Breast epithelium (tissue), 4 donors: ENCODE measurements at places on chromosomes 3 and 15.
A peak's percentile ranks its signal among the peaks of the same experiment; 100 is the strongest.

DNA sequence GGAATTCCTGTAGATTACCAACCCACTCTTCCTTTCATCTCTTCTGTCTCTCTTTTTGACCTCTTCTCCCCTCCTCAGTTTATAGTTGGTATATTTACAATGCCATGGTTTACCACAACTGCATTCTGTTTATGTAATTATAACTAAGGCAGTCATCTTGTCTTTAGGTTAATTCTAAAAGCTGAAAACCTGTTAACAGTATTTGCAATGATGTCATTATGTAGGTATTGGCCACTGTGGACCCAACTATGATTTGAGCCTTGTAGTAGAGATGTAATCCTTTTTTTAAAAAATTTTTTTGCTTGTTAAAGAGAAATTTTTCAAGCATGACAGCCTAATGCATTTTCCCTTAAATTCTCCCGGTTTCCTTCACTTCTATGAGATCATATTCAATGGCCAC is 30.7 kb upstream of the CHST2 start:
- H3K27ac ChIP-seq = no peak overlapping the region
- DNase-seq = no peak
- H3K36me3 ChIP-seq = no peaks in the 10 kb centered on the region
- no peaks in the 10 kb centered on the region for H3K4me1 ChIP-seq

GRCh38 chr3:150443331-150443741 is 35.2 kb downstream of the TSC22D2 start:
- no peak overlapping the region for H3K4me3 ChIP-seq
- no peaks in the 10 kb centered on the region for H3K36me3 ChIP-seq
- H3K4me1 ChIP-seq = no peaks in the 10 kb centered on the region
- no peaks in the 10 kb centered on the region for H3K27me3 ChIP-seq
- no peak for DNase-seq

GRCh38 chr3:3578718-3579117 is 220.5 kb upstream of the LRRN1 start:
- H3K4me1 ChIP-seq = no peaks in the 10 kb centered on the region
- H3K27ac ChIP-seq = no peak overlapping the region
- H3K36me3 ChIP-seq = no peaks in the 10 kb centered on the region
- no peak for DNase-seq
- H3K4me3 ChIP-seq = no peak overlapping the region

DNA sequence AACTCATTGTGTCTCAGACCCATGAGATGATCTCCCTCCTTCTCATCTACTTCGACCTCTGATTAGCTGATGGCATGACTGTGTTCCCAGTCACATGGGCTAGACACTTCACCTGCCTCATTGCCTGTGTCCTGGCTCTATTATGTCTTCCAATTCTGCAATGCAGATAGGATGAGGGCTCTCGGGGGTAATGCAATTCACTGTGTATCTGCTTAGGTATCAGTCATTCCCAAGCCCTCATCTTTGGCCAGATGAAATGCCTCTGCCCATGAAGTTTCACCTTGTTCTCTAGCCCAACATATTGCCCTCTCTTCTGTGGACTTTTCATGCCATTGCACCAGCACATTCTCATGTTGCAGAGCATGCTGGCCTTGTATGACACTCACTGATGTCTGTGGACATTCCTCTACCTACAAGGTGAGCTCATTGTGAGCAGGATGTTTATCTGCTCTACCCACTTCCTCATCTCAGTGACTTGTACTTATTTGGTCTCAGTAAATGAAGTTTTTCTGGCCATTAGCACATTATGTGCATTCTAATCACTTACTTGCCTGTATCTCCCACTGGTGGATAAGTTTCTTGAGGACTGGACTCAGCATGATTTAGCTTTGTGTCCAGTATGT is 32.3 kb downstream of the MOBP start:
- no peak overlapping the region for H3K27ac ChIP-seq
- H3K4me1 ChIP-seq = no peaks in the 10 kb centered on the region
- H3K27me3 ChIP-seq = peaks cover 15% of the 10 kb centered on the region

- no peak for DNase-seq
- H3K4me3 ChIP-seq = no peak overlapping the region
- no peaks in the 10 kb centered on the region for H3K4me1 ChIP-seq
Measured at GRCh38 chr3:156923349-156923748, 97.2 kb downstream of the LEKR1 start.

GRCh38 chr15:61295239-61295638 is 66.1 kb upstream of the RORA start:
- no peaks in the 10 kb centered on the region for H3K27me3 ChIP-seq
- H3K4me1 ChIP-seq = no peaks in the 10 kb centered on the region
- no peak for DNase-seq
- H3K27ac ChIP-seq = no peak overlapping the region
- H3K4me3 ChIP-seq = no peak overlapping the region

DNA sequence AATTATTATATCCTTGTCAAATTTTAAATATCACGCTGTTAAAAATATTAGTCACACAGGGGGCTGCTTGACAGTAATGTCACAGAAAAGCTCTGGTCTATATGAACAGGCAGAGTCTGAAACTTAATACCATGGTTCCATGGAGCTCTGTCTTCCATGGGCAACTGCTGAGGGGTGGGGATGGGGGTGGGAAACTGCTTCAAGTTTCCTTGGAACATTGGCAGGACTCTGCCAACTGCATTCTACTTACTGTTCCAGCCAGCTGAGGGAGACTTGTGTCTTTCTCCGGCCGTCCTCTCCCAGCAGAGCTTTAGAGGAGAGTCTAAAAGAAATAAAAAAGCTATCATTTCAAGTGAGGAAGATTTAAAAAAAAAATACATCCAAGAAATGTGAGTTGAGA is 348.7 kb downstream of the ZIC1 start:
- no peak for DNase-seq
- H3K4me3 ChIP-seq = no peak overlapping the region
- H3K4me1 ChIP-seq = no peaks in the 10 kb centered on the region
- H3K27ac ChIP-seq = no peak overlapping the region

- no peaks in the 10 kb centered on the region for H3K36me3 ChIP-seq
- peaks cover 4% of the 10 kb centered on the region for H3K4me1 ChIP-seq
- no peak overlapping the region for H3K27ac ChIP-seq
- no peak for DNase-seq
- H3K4me3 ChIP-seq = no peak overlapping the region
Measured at GRCh38 chr3:71384388-71384787, 199.1 kb downstream of the FOXP1 start.

DNA sequence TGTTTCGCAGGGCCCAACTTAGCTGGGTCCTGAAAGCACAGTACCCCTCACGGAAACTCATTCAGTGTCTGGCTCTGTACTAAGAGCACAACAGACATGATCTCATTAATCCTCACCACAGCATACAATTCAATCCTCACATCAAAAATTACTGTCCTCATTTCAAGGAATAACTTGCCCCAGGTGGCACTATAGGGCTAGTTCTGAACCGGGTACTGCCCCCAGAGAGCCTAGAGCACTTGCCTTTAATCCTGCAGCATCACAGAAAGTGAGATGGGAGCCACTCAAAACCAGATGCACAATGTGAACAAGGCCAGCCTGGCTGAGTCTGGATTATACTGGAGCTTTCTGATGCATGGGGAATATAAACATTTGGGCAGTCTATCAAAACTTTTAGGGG is 122.6 kb downstream of the OSBPL10 start:
- H3K4me3 ChIP-seq = no peak overlapping the region
- no peak for DNase-seq
- H3K36me3 ChIP-seq = no peaks in the 10 kb centered on the region
- no peak overlapping the region for H3K27ac ChIP-seq

DNA sequence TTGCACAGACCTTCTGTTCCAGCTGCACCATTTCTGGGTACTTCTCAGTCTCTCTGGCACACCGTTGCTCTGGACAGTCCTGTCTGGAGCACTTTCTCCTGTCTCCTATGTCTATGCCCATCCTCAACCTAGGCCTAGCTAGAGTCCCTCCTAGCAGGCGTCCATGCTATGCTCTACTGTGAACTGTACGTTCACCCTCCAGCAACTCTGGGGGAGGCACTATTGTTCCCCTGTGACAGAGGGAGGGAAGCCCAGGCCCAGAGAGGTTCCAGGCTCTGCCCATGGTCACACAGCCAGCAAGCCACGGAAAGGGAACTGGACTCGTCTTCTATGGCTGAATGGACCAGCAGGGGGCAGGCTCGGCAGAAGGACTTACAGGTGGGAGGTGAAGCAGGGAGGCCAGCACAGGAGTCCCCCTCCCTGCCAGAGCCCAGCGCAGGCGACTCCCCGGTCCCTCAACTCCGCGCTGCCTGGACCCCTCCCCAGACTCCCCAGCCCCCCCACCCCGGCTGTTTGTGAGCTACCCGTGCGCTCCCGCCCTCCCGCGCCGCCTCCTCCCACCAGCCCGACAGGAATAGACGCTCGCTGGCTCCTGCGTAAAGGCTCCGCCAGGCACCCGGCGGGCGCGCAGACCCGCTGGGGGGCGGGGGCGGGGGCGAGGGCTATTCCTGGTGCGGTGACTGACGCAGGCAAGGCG is 1.7 kb upstream of the LINGO1 start:
- no peaks in the 10 kb centered on the region for H3K36me3 ChIP-seq
- no peaks in the 10 kb centered on the region for H3K4me1 ChIP-seq
- DNase-seq = no peak
- H3K4me3 ChIP-seq = no peak overlapping the region

- H3K36me3 ChIP-seq = peaks cover 9% of the 10 kb centered on the region
- no peak overlapping the region for H3K4me3 ChIP-seq
- no peaks in the 10 kb centered on the region for H3K4me1 ChIP-seq
- no peak for DNase-seq
- H3K27ac ChIP-seq = no peak overlapping the region
Measured at GRCh38 chr3:126607214-126607908, 47.6 kb downstream of the TXNRD3 start.

GRCh38 chr15:56913670-56914069 is 4.8 kb upstream of the TCF12 start:
- no peaks in the 10 kb centered on the region for H3K27me3 ChIP-seq
- H3K27ac ChIP-seq = no peak overlapping the region
- H3K36me3 ChIP-seq = no peaks in the 10 kb centered on the region
- H3K4me3 ChIP-seq = no peak overlapping the region
- H3K4me1 ChIP-seq = no peaks in the 10 kb centered on the region
- no peak for DNase-seq

DNA sequence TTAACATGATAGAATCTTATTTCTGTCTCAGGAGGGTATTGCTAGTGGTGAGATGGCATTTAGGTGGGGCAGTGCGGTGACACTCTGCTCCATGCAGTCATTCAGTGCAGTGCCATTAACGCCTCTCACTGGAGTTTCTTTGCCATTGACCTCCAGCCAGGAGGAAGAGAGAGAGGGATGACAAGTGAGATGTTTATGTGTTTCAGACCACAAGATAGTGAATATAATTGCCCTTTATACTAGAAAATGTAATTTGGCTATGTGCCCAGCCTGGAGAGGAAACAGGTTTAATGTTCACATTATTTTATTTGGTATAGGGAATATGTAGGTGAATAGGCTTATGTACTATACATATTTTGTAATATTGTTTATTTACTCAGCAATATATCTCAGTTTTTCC is 84.5 kb downstream of the ZIC1 start:
- H3K27ac ChIP-seq = no peak overlapping the region
- no peaks in the 10 kb centered on the region for H3K4me1 ChIP-seq
- H3K4me3 ChIP-seq = no peak overlapping the region
- H3K27me3 ChIP-seq = no peaks in the 10 kb centered on the region
- DNase-seq = no peak
- H3K36me3 ChIP-seq = no peaks in the 10 kb centered on the region

- peak overlapping the region; percentile 96 for H3K27ac ChIP-seq
- H3K27me3 ChIP-seq = no peaks in the 10 kb centered on the region
- H3K36me3 ChIP-seq = no peaks in the 10 kb centered on the region
Measured at GRCh38 chr3:149368674-149369497, 8.6 kb downstream of the TM4SF1 start.

DNA sequence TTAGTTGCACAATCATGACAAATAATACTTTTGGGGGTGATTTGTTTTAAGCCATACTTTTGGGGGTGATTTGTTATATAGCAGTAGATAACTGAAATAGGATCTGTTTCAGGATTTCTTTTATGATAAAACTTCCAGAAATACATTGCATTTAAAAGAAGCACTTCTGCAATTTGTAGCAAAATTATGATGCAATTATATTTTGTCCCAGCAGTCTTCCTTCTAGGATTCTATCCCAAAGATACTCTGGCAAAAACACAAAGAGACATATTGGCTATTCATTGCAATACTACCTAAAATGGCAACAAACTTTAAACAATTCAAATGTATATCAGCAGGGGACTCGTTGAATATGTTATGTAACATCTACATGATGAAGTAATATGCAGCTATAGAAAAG is 78.9 kb upstream of the ANKRD28 start:
- H3K36me3 ChIP-seq = no peaks in the 10 kb centered on the region
- H3K27ac ChIP-seq = no peak overlapping the region
- H3K4me1 ChIP-seq = no peaks in the 10 kb centered on the region
- no peaks in the 10 kb centered on the region for H3K27me3 ChIP-seq
- no peak overlapping the region for H3K4me3 ChIP-seq
- no peak for DNase-seq

DNA sequence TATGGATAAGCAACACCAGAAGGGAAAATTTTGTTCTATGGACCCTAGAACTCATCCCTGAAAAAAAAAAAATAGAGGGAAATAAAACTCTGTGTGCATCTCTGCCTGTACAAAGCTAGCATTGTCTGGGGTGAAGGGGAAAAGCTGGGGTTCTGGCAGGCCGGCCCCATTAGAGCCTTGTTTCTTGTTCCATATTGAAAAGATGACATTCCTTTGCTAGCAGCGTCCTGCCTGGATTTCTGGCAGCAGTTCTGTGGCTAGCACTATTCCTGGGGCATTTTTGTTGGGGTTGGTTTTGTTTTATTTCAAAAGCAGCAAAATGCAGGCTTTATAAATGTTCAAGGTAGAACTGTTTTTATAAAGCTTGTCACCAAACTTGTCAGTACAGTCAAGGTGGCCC is 45.2 kb downstream of the RARB start:
- H3K4me3 ChIP-seq = no peak overlapping the region
- H3K27me3 ChIP-seq = no peaks in the 10 kb centered on the region
- DNase-seq = no peak
- no peaks in the 10 kb centered on the region for H3K36me3 ChIP-seq

DNA sequence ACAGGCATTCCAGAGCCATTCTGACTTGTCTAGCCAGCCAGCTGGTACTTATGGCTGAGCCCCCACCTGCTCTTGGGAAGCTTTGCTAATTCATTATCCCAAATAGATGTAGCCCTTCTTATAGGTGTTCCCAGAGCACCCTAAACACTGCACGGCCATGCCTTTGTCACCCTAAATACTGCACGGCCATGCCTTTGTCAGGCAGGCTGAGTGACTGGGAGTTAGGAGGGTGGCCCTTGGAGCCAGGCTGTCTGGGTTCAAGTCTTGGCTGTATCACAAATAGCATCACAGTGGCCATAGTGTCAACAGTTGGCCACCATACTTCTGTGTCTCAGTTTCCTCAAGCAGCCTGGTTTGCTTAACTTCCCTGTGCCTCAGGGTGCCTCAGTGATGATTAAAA is 292.3 kb downstream of the ADAMTS17 start:
- no peak for DNase-seq
- no peak overlapping the region for H3K4me3 ChIP-seq
- no peak overlapping the region for H3K27ac ChIP-seq
- H3K27me3 ChIP-seq = no peaks in the 10 kb centered on the region
